ENCODE measurements at places on chromosomes 3 and 15.

GRCh38 chr15:51203797-51204196, 109.1 kb upstream of the TNFAIP8L3 start:
- no peak for DNase-seq

- DNase-seq = no peak
These were observed 167.2 kb upstream of the KCNMB2 start for GRCh38 chr3:178369006-178369405.

GRCh38 chr3:106182950-106183511, 314.2 kb upstream of the CBLB start:
- no peak for DNase-seq

- peak; percentile 72 for DNase-seq
These were observed 15.9 kb downstream of the IVD start for GRCh38 chr15:40421246-40422157.

DNA sequence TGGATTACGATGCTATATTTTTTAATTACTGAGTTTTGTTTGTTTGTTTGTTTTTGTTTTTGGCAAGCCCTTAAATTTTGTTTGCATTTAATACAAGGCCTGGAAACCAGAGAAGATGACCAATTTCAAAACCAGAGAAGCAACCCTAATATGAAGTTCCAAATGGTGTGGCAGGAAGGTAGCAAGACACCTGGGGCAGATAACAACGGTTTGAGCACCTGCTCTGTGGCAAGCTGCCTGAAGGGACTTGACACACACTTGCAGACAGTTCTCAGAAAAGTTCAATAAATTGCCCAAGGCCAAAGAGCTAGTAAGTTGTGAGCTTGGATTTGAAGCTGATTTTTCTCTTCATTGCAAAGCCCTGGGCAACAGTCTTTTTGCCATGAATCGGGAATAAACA, 151.2 kb upstream of the UBE2E1 start:
- no peak for DNase-seq

DNA sequence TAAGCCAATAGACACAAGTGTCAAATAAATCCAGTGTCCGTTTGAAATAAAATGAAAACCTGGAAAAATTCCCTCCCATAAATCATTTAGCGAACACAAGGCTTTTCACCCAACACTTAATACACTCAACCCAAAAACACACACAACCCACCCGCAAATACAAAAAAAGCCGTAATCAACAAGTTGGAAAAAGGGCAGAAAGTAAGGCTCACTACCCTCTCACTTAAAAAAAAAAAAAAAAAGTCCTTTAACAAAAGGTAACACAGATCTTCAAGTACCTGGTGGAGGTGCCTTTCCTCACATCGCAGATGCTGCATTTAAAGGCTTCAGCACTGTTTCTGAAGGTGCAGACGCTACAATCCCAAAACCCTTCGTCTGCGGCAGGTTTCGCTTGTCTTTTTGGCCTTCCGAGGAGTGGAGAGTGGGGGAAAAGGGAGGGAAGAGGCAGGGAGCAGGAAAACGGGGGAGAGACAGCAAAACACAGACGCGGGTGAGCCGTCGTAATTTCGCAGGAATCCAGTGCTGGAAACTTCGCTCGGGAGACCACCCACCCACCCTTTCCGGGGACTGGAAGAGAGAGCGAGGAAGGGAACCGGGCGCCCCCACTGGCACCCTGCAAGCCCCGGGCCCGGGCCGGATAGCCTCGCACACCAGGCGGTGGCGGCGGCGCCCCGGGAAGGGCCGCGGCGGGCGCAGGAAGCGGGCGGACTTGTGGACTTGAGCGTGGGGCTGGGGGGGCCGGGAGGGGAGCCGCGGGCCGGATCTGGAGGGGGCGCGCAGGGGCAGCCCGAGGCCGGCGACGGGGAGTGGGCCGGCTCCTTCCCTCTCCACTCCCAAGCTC, 401.8 kb downstream of the SHQ1 start:
- peak; percentile 22 for DNase-seq

GRCh38 chr3:177196008-177196455, 1.2 kb downstream of the TBL1XR1 start:
- no peak for DNase-seq

DNA sequence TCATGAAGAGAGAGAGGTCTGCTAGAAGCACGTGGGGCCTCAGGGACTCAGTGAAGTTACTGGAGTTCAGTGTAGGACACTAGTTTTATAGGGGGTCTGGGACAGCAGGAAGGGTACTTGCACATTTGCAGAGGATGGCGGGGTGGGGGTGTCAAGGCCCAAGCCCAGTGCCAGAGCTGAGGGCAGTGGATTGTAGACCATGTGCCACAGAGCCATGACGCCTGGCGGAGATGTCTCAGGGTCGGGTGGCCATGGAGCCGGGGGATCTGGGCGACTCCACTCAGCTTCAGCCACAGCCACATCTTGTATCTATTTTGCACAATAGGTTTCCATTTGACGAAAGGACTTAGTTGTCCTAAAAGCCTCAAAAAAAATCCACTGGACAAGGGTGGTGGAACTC, 50.4 kb upstream of the RGMA start:
- no peak for DNase-seq

- no peak for DNase-seq
These were observed 65.4 kb upstream of the CLDN18 start for GRCh38 chr3:137944593-137944992.

- DNase-seq = no peak
These were observed 60.0 kb downstream of the PIK3CB start for GRCh38 chr3:138774529-138775253.

DNA sequence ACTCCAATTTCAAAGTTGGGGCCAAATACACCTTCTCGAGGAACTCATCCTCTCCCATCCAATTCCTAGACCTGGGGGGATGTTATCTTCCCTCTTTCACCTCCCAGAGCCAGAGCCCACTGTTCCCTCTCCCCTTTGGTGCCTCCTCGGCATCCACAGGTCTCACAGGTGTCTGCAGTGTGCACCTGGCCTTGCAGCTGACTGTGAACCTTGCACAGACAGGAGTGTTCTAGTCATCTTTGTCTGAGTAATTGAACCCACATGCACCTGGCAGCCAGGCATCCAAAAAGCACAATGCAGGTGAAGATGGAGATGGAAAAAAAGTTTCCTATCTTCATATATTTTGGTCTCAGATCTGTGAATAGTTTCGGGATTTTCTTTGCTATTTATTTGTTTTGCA, 30.8 kb downstream of the PCOLCE2 start:
- no peak for DNase-seq

DNA sequence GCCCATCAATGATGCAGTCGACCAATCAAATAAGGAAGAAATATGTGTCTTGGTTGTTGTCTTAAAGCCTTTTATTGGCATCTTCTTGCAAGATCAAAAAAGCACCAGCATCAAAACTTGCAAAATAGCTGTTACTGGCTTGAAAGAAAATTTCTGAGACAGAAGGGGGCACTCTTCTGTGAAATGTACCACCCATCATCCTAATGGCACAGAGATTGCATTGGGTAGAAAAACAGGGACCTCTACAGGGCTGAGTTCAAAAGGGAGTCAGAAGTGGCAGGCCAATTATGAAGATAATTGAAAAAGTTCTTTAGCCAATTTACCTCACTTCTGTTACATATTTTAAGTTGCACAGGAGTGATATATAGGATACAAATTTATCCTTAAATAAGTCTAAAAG, 122.3 kb upstream of the GPR149 start:
- DNase-seq = no peak

GRCh38 chr15:68782589-68783161, 38.0 kb downstream of the ANP32A start:
- no peak for DNase-seq

DNA sequence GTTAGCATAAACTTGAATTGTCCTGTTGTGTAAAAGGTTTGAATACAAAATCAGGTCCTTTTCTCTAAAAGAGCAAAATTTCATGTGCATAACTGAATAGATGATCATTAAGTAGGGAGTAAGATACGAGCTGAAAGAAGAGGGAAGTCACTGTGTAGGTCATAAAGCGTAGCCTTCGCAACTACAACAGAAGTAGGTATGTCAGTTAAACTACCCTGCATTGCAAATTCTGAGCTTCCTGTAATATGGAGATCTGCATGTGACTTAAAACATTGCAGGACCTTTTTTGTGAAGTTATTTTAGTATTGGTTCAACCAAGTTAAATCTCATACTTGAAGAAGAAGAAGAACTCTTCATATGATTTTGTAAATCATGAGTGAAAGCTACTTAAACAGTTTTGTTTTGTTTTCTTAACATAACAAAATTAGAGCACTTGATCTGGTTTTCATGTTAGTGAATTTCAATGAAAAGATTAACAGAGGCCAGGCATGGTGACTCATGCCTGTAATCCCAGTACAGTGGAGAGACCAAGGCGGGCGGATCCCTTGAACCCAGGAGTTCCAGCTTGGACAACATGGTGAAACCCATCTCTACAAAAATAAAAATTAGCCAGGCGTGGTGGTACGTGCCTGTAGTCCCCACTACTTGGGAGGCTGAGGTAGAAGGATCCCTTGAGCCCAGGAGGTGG, 26.4 kb downstream of the ARMC8 start:
- DNase-seq = no peak

- no peak for DNase-seq
These were observed 151.4 kb downstream of the KLF13 start for GRCh38 chr15:31477851-31478701.

DNA sequence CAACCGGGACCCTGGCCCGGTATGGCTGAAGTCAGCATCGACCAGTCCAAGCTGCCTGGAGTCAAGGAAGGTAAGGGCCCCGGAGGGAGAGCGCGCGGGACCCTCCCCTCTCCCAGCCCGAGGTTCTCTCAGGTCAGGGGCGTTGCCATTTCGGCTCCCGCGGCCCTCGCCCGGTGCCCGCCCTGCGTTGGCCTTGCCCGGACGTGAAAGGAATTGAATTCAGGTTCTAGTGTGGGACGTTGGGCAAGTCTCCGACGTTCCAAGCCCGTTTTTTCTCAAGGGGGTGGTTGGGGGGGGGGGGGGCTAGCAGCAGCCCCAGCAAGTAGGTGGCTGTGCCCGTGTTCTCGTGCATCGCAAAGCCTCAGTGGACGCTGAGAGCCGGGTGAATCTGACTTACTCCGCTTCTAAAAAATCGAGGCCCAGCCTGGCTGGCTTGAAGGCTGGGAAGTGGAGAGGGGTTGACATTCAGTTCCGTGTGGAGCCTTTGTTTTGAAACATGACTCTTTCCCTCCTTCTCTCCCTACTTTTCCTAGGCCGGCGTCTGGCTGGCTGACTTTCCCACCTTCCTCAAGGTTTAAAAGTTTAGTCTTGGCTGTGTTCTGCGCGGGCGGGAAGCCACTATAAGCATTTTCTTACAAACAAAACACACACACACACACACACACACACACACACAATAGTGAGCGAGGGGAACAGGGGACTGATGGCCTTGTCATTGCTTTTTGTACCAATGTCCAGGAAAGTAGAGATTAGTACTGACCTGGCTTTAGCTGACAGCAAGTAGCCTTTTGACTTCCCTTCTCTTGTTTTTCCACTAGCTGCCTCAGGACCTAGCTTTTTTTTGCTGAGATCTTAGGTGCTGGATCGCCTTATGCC, at the start of gene UTS2B:
Gene UTS2B, minus strand, starts transcription at position 873 of the 876 bp plus-strand sequence. CDS start 48,337 bp downstream, outside the sequence.
- no peak for DNase-seq

DNA sequence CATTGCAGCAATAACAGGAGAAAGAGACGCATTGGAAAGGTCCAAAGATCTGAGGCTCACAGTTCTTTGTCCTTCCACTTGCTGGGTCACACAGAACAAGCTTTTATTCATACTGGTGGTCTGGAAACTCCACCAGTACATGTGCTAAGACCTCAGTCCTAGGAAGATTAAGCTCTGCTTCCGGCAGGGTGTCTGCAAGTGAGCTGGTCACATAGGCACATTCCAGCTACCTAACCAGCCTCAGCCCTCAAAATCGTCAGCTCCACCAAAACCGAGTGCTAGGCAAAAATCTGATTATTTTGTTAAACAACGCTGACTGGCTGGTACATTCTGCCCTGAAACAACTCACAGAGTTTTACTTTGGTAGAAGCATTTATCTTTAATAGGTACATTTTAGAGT, 2.2 kb downstream of the ZBED2 start:
- DNase-seq = no peak

All from activated CD4-positive, alpha-beta T cell treated with anti-CD3 and anti-CD28 coated beads for 1 hour (primary cell).